ENCODE measurements at places on chromosomes 2 and 18. TPM values are rescaled to one million over a fixed set of nuclear protein-coding genes. Genes with fewer than 3 reads are reported as not detected.

The DRC1 gene
- polyA plus RNA-seq: 0.11 TPM

The ZAP70 gene
- 0.15 TPM for polyA plus RNA-seq

The GCA gene
- 27.1 TPM for polyA plus RNA-seq

The CMPK2 gene
- 0.46 TPM for polyA plus RNA-seq

The KCNS3 gene
- 23.0 TPM for polyA plus RNA-seq

The AGXT gene
- polyA plus RNA-seq: 0.03 TPM

The ZNF407 gene
- 1.5 TPM for polyA plus RNA-seq

The PXDN gene
- polyA plus RNA-seq: 104 TPM

Measured in H1 (cell line).